Activated CD4-positive, alpha-beta T cell treated with anti-CD3 and anti-CD28 coated beads, Interleukin-10, Interleukin-2, amounts not matched to agents 100 ng/mL and 50 ng/mL, durations not matched to agents 16 hours and 8 hours (primary cell): ENCODE measurements at places on chromosomes 1 and 21.

DNA sequence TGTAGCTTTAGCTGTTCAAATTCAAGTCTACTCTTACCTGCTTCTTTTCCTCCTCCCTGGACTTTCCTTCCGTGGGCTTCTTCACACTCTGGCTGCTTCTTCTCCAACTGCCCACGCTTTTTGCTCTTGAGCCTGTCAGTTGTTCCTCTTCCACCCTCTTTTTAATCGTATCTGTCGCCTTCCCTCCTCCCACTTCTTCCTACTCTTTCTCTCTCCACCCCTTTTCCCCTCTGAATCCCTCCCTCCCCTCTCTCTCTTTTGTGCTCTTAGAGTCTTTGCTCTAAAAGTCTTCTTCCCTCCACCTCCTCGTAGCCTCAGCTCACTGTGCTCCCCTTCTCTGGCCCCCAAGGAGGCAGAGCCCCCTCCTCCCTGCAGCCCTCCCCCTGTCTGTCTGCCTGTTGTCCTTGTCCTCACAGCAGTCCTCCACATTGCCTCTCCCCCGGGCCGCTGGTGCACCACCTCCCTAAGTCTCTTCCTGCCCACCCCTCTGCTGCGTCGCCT, 12.9 kb upstream of the GJA5 start:
- no peak for DNase-seq

- no peak for DNase-seq
Observed at GRCh38 chr1:196418772-196419171, 189.5 kb downstream of the KCNT2 start.

GRCh38 chr1:36835696-36836095, 198.6 kb downstream of the GRIK3 start:
- DNase-seq: no peak

DNA sequence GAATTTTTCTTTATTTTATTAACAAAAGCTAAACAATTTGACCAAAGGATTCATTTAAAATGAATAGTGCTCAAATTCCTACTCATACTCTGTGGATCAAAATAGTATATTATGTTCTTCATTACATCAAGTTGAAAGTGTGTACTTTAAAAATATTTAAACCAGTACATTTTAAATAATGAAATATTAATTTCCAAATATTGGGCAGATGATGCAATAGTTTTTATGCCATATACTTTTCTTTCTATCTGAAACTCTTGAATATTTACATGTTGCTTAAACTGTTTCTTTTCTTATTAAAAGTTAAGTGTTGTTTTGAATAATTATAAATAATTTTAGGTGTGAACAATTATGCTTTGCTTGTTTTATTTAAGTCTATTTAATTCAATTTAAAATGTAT, 144.7 kb upstream of the TMPRSS15 start:
- DNase-seq: no peak

GRCh38 chr1:109501644-109502363, 7.7 kb downstream of the AMIGO1 start:
- DNase-seq: no peak

DNA sequence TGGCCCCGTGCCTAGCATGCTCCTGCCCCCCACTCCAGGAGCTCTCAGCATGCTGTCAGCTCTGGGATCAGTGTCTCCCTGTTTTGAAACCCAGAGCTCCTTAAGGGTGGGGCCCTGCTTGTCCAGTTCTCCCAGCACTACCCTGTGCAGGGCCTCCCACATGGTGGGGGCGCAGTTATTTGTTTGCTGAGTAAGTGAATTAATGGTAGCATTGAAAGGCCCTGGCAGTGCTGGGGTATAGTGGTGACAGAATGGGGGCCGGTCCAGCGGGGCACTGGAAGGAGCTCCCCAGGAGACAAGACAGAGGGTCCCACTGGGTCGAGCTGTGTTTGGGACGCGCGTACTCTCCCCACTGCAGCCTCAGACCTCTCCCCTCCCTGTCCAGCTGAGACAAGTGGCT, 99.9 kb downstream of the NPHP4 start:
- DNase-seq: no peak
